Thoracic aorta endothelial cell (primary cell): ENCODE measurements at places on chromosomes 5 and 9. TPM values are rescaled to one million over a fixed set of nuclear protein-coding genes. Genes with fewer than 3 reads are reported as not detected.

Gene FBXO10
- total RNA-seq = 9.5 and 9.8 TPM in 2 replicates

Gene UBQLN1
- 145 and 184 TPM in 2 replicates for total RNA-seq

Gene GRIN3A
- not detected in 2 replicates for total RNA-seq

Gene FAM221B
- total RNA-seq = not detected in 2 replicates

Gene RLN1
- total RNA-seq = not detected in 2 replicates

Gene TMEM174
- not detected in 2 replicates for total RNA-seq
